ENCODE measurements at places on chromosomes 6 and 20.

DNA sequence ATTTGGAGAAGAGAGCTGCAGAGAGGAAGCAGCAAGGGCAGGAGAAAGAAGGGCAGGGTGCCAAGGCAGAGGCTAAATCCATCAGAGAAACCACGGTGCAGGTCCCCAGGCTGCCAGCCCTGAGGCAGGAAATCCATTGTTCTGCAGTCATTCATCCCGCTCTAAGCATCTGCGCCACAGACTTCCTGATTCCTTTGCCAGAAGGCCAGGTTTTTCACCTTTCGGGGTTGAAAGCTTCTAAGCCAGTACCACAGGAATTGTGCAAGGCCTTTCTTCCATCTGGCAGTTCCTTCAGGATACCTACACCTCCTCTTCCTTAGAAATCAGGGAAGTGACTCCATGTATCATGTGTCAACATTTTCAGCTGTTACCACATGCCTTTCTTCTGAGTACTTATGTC is 45.6 kb downstream of the ADGRF5 start:
- no peak for DNase-seq

DNA sequence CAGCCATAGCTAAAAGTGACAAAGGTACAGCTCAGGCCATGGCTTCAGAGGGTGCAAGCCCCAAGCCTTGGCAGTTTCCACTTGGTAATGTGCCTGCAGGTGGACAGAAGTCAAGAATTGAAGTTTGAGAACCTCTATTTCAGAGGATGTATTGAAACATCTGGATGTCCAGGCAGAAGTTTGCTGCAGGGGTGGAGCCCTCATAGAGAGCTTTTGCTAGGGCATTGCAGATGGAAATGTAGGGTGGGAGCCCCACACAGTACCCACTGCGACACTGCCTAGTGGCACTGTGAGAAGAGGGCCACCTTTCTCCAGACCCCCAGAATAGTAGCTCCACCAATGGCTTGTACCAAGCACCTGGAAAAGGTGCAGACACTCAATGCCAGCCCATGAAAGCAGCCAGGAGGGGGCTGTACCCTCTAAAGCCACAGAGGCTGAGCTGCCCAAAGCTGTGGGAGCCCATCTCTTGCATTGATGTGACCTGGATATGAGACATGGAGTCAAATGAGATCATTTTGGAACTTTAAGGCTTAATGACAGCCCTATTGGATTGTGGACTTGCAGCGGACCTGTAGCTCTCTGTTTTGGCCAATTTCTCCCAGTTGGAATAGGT is 1299.4 kb upstream of the MAP3K7 start:
- no peak for DNase-seq

DNA sequence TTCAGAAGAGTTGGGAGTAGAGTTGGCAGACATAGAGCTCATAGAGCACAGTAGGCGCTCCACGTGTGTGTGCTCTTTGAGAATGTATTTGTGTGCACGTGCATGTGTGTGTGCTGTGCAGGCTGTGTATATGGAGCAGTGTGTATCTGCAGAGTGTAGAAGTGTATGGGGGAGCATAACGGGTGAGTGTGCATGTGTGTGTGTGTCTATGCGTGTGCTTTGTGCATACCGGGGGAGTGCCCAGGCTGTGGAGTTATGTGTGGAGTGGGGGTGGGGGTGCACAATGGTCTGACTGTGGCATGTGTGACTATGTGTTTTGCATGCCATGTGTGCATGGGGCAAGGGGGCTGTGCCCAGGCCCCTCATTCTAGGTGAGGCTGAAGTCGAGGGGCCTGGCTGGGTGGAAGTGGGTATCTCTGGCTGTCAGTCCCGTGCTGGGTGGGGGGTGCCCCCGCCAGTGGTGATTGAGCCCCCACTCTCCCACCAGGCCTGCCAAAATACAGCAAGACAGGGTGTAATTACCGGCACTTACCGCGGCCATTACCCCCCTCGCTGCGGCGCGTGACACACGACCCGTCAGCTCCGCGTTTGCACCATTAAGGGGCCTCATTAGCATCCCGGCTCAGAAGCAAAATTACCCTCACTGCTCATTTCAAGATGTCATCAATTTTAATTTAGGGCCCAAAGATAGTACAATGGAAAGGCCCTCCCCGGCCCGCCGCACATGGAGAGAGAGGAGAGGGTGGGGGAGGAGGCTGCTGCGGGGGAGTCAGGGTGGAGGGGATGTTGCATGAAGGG is 39.1 kb downstream of the MDFI start:
- DNase-seq = no peak

GRCh38 chr6:166959911-166960608 is 3.7 kb upstream of the RNASET2 start:
- no peak for DNase-seq

DNA sequence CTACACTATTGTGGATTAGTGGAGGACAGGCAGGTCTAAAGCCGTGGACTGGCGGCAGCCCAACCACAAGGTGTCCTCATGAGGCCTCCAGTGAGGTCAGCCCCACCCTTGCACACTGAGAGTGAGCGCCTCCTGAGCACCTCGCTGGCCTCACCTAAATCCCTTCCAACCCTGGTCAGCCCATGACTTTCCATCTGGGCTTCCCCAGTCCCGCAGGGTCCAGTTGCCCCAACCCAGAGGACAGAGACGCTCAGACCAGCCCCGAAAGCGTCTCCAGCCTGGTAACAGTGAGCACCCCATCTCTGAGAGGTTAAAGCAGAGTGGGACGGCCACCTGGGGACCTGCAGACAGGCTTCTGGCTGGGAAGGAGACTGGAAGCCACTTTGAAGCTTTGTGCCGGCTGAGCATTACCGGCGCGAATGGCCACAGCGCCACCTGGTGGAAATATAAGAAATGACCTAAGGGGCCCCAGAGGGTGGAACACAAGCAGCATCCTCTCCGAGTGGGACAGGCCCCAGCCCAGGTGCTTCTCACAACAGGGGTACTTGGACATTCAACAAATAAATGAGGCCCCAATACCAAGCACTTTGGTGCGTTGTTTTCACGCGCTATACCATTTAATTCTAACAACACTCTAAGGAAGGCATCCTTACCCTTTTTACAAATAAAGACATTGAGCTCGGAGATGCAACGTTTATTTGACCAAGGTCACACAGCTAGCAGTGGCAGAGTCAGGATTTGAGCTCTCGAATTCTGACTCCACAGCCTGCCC is 65.7 kb upstream of the TOP1 start:
- peak; percentile 60 for DNase-seq

- no peak for DNase-seq
These were observed 71.1 kb upstream of the BLCAP start for GRCh38 chr20:37598575-37599342.

- DNase-seq = no peak
These were observed 13.8 kb upstream of the SIRT5 start for GRCh38 chr6:13560651-13561044.

DNA sequence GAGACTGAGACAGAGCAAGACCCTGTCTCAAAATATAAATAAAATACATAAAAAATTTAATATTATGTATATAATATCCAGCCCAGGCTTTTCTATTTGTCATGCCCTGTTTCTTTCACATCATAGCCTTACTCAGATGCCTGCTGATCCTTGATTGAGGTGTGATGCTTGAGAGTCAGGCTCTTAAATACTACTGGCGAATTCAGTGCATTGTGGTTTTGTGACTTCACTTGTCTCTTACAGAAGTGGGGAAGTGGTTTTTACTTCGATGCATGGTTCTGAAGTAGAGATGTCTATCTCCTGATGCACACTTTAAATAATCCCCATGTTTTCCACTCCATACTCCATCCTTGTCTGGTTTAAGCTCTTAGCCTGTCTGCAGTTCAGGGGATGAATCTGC is 29.1 kb downstream of the ASXL1 start:
- no peak for DNase-seq

- DNase-seq = no peak
These were observed 20.3 kb upstream of the MAPK13 start for GRCh38 chr6:36110050-36110449.

DNA sequence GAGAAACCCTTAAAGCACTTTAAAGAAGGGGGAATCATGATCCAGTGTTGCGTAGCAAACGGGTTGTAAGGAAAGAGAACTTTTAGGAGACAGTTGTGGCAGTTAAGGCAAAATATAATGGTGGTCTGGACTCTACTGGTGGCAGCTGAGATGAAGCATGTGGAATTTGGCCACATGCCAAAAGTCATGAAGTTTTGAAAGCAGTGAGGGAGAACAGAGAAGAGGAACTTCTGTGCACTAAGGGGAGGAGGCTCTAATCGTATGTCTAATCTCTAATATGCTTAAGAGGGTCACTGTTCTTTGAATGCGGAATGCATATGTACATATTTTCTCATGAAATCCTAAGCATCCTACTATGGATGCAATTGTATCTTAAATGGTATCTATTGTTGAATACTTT is 91.5 kb downstream of the RIMS1 start:
- no peak for DNase-seq

GRCh38 chr20:9919271-9920014 is 80.6 kb upstream of the PAK5 start:
- no peak for DNase-seq
